ENCODE measurements at places on chromosomes 7 and 10.

GRCh38 chr10:107692072-107692471 lies 527.6 kb upstream of the SORCS1 start:
- no peak for DNase-seq

DNA sequence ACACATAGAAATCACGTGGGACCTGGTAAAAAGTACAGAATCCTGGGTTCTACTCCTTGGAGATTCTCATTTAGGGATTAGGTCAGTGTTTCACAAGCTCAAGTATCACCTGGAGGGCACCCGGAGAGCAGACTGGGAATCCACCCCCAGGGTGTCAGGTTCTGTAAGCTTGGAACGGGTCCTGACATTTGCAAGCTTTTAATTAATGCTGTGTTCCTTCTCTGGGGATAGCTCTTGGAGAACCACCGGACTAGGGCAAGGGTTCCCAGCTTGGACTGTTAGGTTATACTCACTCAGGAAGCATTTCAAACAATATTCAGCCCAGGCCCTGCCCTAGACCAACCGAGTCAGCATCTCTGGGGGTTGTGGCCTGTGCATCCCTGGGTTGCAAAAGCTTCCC lies 23.0 kb downstream of the TCF7L2 start:
- no peak for DNase-seq

GRCh38 chr7:3078514-3078913 lies 34.8 kb upstream of the CARD11 start:
- no peak for DNase-seq

DNA sequence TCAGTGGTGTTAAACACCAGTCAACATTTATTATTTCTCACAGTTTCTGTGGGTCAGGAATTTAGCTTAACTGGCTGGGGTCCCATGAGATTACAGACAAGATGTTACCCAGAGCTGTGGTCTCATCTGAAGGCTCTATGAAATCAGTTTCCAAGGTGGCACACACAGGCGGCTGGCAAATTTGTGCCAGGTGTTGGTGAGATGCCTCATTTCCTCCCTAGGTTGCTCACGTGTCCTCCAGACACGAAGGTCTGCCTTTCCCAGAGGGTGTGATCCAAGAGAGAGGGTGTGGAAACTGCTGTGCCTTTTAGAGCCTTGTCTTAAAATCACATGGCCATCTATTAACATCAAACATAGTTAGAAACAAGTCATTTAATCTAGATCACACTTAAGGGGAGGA lies 209.0 kb downstream of the JCAD start:
- no peak for DNase-seq

DNA sequence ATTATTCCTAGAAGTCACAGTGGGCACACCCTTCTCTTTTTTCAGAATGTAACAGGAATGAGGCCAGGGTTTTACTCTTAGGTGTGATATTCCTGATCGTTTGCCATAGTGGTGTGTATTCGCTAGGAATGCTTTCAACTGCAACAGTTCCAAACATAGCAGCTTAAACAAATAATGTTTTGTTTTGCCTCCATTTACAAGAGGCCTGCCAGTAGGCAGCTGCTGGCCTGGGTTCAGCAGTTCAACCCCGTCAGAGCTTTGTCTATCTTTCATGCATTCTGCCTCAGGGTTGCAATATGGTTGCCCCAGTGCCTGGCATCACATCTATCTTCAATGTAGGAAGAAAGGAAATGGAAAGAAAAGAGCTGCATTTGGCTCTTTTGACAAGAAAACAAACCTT lies 21.7 kb upstream of the RET start:
- no peak for DNase-seq

DNA sequence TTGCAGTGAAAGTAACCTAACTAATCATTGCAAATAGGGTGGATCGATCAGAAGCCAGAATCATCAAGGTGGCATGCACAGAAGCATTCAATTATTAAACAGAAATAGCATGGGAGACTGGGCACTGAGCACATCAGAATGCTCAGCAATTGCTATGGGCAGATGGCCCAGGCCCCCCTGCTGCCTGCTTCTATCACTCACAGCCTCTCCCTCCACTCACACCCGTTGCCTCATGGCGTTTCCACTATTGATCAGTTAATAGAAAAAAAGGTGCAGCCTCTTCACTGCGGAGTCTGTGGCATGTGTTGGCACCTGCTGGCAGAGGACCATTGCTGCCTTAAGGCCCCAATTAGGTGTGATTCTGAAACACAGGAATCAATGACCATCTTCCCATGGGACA lies 11.2 kb upstream of the HTR5A start:
- no peak for DNase-seq

DNA sequence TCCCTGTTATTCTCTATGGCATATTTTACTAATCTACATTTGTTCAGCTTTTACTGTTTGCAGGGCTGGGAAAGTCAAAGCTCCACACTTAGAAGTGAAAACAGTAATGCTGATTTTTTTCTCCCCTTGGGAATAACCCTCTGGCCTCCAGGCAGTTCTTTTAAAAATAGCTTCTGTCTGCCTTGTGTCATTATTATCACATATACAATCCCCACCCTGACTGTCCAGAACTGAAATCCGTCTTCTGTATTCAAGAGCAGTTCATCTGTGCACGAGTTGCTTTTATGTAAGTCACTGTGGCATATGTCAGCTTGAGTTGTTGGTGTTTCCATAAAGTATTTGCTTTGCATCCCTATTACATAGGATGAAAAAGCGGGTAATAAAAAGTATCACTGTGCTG lies 1221.1 kb upstream of the CELF2 start:
- no peak for DNase-seq

GRCh38 chr10:77501152-77501845 lies 136.3 kb downstream of the KCNMA1 start:
- DNase-seq: no peak

DNA sequence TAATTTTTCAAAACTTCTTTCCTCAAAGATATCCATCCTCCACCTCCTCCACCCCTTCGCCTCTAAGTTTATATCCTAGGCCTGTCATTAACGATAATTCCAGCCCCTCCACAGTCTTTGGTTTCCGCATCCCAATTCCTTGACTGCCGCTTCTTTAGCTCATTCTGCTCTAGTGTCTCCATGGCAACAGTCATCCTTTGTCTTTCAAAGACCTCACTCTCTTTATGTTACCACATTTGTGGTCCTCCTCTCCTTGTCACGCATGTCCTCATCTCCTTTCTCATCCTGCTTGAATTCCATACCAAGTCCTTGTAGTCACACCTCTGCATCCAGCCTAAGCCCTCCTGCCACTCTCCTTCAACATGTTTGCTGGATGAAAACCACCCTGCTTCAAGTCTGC lies 511.2 kb upstream of the KLF6 start:
- no peak for DNase-seq

DNA sequence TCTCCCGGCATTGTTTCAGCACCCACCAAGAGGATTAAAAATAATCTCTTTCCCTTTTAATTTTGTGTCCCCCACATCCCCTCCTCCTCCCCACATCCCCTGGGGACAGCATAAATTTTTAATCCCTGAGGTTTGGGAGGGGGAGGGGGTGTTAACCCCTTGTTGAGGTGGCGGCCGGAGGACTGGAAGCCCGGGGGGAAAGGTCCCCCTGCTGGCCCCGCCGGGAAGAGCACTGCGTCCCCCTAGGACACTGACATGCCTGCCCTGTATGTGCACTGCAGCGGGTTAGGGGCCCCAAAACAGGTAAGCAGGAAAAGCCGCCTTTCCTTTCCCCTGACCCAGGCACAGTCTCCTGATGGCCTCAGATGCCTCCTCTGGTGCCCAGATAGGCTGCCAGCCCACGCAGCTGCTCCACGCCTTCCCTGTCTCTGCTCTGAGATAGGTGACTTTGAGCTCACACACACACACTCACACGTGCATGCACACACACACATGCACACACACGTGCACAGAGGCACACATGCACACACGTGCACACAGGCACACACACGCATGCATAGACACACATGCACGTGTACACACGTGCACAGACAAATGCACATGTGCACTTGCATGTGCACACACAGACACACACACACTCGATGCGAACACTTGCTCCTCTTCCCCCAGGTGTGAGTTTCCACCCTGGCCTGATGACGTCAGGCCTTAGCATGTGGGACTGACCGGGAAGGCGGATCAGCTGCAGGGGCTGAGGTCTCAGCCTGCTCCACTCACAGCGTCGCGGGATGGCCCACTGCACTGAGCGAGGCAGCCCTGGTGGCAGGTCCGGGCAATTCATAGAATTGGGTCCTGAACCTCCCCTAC lies 12.3 kb downstream of the CNPY1 start:
- DNase-seq: no peak

GRCh38 chr7:121605317-121605680 lies 209.2 kb upstream of the FAM3C start:
- no peak for DNase-seq

GRCh38 chr10:87659571-87660483 lies at the start of gene PAPSS2:
PAPSS2 (plus strand) TSS chr10:87659878; CDS start chr10:87659982, 104 bp downstream.
- no peak for DNase-seq

- DNase-seq: no peak
Measured at GRCh38 chr10:21687266-21688008, 153.4 kb downstream of the MLLT10 start.

- no peak for DNase-seq
Measured at GRCh38 chr10:132927824-132928223, 14.5 kb downstream of the CFAP46 start.

GRCh38 chr7:95725205-95725604 lies 47.1 kb upstream of the DYNC1I1 start:
- DNase-seq: no peak

- DNase-seq: no peak
Measured at GRCh38 chr7:26046878-26047277, 105.1 kb upstream of the NFE2L3 start.

DNA sequence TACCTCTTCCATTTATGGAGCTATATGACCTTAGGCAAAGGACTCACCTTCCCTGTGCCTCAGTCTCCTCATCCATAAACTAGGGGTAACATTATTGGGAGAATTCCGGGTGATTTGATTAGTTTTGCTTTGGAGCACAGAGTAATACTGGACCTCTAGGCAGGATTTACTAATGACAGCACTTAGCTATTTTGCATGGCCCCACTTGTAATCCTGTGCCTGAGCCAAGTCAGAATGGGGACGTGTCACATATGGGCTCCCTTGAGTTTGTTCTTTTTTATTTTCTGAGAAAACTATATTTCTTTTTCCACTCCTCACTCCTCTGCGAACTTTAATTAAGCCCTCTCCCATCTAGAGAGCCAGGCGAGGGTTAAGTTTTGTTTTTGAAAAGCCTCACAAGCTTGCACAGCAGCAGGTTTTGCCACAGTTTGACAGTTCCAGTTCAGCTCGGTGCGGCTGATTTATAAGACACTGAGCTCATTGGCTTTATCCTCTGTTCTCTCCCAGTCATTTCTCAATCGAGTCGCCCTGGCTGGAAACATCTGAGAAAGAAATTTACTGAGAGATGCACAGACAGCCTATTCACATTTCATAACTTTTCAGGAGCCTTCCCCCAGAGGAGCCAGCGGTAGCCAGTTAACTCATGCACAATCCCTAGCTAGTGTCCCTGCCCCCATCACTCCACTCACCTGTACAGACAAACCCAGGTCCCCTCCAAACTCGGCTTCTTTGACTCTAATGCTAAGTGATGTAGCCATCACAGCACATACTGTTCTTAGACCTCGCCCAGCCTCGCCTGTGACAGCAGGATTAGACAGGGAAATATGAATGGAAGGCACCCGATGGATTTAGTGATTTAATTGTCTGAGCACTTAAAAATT lies 441.9 kb upstream of the NPVF start:
- DNase-seq: no peak

GRCh38 chr10:66564287-66564686 lies 361.5 kb upstream of the LRRTM3 start:
- no peak for DNase-seq

- no peak for DNase-seq
Measured at GRCh38 chr7:99368750-99369389, 5.7 kb upstream of the ARPC1B start.

DNA sequence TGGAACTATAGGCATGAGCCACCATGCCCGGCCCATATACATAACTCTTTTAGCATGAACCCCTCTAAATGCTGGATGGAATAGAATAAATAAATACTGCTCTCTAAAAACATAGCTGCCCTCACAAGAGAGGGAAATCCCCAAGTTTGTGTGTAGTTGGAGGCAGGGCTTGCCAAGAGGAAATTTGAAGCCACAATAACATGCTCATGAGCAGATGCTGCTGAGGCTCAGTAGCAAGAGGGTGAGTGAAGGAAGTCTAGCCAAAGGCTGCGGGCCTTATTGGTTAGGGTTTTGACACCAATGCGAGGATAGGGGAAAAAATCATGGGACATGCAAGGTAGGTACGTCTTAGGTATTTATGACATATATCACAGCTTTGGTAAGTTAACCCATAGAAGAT lies 17.3 kb downstream of the TPK1 start:
- DNase-seq: no peak

GRCh38 chr10:26557641-26558014 lies 119.5 kb downstream of the APBB1IP start:
- no peak for DNase-seq

GRCh38 chr7:144670218-144670617 lies 165.6 kb downstream of the TPK1 start:
- no peak for DNase-seq

GRCh38 chr10:125792342-125793300 lies 17.0 kb upstream of the MMP21 start:
- no peak for DNase-seq

GRCh38 chr10:59865101-59865500 lies 41.3 kb downstream of the CCDC6 start:
- DNase-seq: no peak

Data from esophagus squamous epithelium (tissue), 5 donors.